Effector memory CD8-positive, alpha-beta T cell (primary cell): ENCODE measurements at places on chromosomes 7 and 10.

- no peak for DNase-seq
Measured at GRCh38 chr10:5816170-5816569, 2.9 kb upstream of the GDI2 start.

DNA sequence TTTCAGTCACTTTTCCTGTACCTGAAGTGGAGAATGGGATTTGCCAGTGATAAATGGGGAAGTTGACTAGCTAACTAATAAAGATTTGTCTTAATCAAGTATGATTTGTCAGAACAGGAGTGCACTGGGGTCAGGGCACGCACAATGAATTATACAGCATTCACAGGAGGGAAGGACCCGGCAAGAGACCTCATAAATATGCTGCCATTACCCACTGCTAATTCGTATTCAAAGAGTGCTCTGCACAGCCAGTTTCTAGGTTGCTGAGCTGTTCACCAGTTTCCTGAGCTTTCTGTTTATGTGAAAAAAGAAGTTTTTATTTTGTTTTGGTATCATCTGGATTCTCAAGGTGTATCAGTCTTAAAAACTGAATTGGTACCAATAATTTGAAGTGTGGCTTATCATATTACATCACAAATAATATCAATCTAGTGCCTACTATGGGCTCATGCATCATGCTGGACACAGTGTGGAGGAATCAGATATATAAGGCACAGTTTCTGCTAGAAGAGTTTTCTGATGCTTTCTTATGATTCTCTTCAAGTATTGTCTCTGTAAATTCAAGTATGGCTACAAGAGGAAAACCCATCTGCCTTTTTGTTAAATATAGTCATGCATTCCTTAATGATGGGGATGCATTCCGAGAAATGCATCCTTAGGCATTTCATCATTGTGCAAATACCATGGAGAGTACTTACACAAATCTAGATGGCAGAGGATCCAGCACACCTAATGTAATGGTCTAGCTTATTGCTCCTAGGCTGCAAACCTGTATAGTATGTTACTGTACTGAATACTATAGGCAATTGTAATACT, 202.2 kb downstream of the VTI1A start:
- DNase-seq: no peak

DNA sequence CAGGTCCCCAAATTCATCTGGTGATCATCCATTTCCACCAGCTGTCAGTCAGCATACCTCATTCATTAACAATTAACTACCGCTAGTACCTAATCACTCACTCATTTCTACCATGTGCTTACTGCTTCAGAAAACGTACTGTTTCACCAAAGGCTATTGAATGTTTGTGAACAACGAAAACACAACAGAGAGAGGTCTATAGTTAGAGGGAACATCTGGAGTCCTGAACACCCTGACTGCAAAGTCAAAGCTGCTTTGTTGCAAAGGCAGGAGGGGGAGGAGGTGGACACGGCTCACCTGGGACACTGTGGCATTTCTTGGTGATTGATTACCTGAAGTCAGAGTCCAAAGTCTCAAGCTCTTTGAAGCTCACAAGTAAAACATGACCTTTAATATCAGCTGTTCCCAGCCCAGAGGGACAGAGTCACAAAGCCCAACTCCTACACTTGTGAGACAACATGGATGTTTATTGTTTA, 342.3 kb upstream of the ADARB2 start:
- no peak for DNase-seq

DNA sequence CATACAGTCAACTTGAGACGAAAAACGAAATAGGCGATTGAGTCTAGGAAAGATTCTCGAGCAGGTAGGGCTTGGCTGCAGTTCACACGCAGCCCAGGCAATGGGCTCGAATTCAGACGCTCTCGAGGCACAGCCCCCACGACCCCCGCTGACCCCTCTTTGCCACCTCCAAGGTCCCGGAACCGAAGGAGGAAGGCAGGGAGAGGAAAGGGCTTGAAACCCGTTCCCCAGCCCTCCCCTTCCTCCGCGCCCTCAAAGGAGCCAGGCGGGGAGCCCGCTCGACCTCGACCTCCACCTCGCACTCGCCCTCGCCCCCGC, 441 bp downstream of the CCDC186 start:
- no peak for DNase-seq

GRCh38 chr10:66337211-66337610, 588.6 kb upstream of the LRRTM3 start:
- DNase-seq: no peak

- no peak for DNase-seq
Measured at GRCh38 chr7:20249920-20250319, 32.7 kb upstream of the MACC1 start.

DNA sequence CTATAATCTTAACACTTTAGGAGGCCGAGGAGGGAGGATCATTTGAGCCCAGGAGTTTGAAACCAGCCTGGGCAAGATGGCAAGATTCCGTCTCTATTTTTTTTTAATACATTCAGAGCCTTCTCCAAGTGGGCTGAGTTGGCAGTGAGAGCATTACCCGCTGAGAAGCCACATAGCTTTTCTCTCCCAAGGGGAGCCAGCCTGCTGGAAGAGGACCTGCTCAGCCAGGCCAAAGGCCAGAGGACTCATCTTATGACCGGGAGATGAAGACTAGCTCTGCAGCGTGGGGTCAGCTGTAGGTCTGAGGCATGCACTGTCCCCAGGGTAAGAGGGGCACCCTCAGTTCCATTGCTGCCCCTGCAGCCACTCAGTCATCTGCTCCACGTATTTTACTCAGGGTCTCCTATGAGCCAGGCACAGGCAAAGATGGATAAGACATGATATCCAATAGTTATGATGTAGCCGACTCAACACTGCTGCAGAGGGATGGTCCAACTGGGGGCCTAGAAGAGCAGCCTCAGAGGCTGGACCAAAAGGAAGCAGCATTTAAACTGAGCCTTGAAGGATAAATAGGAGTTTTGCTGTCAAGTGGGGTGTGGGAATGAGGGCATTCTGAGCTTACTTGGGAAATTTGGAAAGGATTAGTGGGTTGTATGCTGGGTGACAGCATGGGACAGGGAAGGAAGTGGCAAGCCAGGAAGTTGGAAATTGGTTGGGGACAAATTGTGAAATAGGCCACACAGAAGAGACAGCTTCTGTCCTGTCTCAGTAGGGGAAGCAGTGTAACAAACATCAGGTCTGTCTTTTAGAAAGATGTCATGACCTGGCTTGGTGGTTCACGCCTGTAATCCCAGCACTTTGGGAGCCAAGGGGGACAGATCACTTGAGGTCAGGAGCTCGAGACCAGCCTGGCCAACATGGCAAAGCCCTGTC, 1.6 kb upstream of the MARVELD1 start:
- DNase-seq: no peak

GRCh38 chr10:93406364-93407145, 75.6 kb downstream of the MYOF start:
- no peak for DNase-seq

GRCh38 chr7:68470836-68471435, 1127.3 kb upstream of the AUTS2 start:
- DNase-seq: no peak

GRCh38 chr10:100562008-100562672, 26.4 kb downstream of the HIF1AN start:
- peak; percentile 73 for DNase-seq

DNA sequence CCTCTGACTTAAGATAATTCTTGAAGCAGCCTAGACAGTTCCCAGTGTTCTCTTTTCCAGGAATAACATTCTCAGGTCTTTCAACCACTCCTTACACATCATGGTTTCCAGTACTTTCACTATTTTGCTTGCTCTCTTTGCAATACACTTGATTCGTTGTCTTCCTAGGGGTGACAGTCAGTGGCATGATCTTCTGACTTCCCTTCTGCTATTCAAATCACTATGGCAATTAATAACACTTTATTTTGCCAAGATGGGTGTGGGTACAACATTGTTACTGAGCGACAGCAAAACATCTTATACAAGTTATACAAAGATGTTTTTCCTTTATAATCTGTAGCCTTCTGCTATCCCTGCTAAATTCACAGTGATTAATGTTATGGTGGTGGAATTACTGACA, 15.3 kb downstream of the ARL3 start:
- no peak for DNase-seq

- peak; percentile 48 for DNase-seq
Measured at GRCh38 chr7:142632271-142633134, 116.8 kb upstream of the PRSS1 start.

- DNase-seq: no peak
Measured at GRCh38 chr10:127117125-127117524, 79.3 kb downstream of the INSYN2A start.

- DNase-seq: no peak
Measured at GRCh38 chr10:119658274-119658673, 7.1 kb downstream of the BAG3 start.

DNA sequence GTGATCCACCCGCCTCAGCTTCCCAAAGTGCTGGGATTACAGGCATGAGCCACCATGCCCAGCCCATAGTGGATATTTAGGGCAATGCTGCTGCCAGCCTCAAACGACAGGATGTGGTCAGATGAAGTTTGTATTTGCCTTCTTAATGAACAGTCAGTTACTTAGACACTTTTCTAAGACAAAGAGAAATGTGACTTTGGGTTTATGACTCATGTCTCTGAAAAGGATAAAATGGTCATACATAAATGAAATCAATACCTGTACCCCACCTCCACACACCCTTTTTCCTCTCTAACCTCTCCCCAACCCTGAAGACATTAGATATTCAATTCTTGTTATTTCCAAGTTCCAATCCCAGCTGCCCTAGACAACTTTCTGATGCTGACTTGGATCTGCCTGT, 109.3 kb upstream of the INSIG1 start:
- DNase-seq: no peak

GRCh38 chr7:130939321-130940095, 205.5 kb upstream of the KLF14 start:
- DNase-seq: no peak
